ENCODE measurements at places on chromosomes 2 and 18. TPM values are rescaled to one million over a fixed set of nuclear protein-coding genes. Genes with fewer than 3 reads are reported as not detected.

GRCh38 chr2:239226677-239227581 is 173.9 kb downstream of the HDAC4 start:
- no peak overlapping the region for H3K27ac ChIP-seq
- DNase-seq: no peak
- H3K4me3 ChIP-seq: no peak overlapping the region
- H3K27me3 ChIP-seq: no peaks in the 10 kb centered on the region
- no peaks in the 10 kb centered on the region for H3K4me1 ChIP-seq

DNA sequence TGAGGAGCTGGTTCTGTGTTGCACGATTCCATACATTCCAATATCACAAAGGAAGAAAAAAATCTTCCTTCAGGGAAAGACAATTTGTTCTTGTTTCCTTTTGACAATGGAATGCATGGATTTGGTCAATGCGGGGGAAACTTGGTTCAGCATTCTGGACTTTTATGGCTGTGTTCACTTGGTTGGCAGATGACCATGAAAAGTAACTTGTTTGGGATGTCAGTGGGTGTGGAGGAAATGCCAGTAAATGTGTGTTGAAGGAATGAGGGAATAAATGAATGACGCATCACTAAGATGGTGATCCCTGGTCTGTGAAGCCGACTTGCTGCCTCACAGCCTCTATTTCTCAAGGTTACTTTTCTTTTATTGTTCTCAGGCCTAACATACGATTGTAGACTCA is 53.7 kb downstream of the THUMPD2 start:
- no peak for DNase-seq
- H3K27me3 ChIP-seq: no peaks in the 10 kb centered on the region
- no peak overlapping the region for H3K4me3 ChIP-seq
- H3K27ac ChIP-seq: no peak overlapping the region
- no peaks in the 10 kb centered on the region for H3K36me3 ChIP-seq

DNA sequence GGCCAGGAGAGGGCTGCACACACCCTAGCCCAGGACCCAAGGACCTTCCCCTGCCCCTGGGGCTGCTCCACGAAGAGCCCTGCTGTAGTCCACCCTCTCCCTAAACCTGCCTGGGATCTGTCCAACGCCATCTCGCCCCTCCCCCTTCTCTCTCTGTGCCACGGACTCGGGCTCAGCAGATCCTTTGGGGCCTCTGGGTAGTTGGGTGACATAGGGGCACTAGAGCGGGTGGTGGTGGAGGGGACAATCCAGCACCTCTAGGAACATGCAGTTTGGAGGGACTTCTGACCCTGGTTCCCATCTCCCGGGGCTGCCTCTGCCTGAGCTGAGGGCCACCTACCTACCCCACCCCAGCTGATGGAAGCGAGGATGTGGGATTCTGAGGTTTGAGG is 7.3 kb upstream of the CRYBA2 start:
- no peaks in the 10 kb centered on the region for H3K4me1 ChIP-seq
- H3K27ac ChIP-seq: no peak overlapping the region
- DNase-seq: no peak

DNA sequence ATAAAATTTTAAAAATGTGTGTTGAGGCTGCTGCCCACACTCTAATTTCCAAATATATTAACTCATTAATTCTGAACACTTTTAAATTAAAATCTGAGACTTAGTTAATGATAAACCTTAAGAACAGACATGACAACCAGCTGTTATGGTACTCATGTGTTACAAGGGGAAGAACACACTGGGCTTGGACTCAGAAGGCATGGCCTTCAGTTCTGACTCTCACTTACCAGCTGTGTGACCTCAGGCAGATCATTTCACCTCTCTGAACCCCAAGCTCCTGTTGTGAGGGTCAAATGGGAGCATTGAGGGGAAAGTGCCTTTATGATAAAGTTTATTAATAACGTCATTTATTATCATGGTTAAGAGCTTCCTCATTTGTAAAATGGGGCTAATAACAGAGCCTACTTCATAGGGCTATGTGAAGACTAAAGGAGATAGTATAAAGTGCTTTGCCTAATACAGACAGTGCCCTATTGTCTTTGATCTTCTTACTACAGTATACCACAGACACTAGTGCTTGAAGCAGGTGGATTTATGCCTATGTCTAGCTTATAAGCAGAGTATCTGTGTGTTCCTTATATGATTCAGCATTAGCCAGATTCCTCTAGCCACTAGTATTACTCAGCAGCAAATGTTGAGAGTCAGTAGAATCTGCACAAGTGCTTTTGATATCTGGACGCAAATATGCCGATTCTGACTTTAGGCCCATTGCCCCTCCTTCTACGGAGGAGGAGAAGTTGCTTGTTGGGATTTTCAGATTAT is 99.6 kb downstream of the SGPP2 start:
- H3K27ac ChIP-seq: no peak overlapping the region
- no peak overlapping the region for H3K4me3 ChIP-seq
- H3K36me3 ChIP-seq: no peaks in the 10 kb centered on the region
- H3K27me3 ChIP-seq: no peaks in the 10 kb centered on the region
- no peak for DNase-seq

DNA sequence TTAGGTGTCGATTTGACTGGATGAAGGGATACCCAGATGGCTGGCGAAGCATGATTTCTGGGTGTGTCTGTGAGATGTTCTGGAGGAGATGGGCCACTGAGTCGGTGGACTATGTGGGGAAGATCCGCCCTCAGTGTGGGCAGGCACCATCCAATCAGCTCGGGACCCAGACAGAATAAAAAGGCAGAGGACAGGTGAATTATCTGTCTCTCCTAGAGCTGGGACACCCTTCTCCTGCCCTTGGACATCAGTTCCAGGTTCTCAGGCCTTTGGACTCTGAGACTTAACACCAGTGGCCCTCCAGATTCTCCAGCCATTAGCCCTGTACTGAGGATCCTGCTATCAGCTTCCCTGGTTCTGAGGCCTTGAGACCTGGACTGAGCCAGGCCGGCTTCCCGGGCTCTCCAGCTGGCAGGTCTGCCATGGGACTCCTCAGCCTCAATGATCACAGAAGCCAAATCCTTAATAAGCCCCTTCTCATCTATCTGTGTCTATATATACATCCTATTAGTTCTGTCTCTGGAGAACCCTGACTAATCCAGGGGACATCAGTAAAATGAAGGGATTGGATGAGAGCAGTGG is 11.7 kb downstream of the PROC start:
- H3K36me3 ChIP-seq: no peaks in the 10 kb centered on the region
- H3K4me1 ChIP-seq: no peaks in the 10 kb centered on the region
- no peaks in the 10 kb centered on the region for H3K27me3 ChIP-seq
- no peak for DNase-seq
- no peak overlapping the region for H3K27ac ChIP-seq

GRCh38 chr18:5415665-5416064 is 120.1 kb upstream of the ZBTB14 start:
- DNase-seq: no peak
- no peak overlapping the region for H3K27ac ChIP-seq
- no peaks in the 10 kb centered on the region for H3K4me1 ChIP-seq
- H3K4me3 ChIP-seq: no peak overlapping the region
- no peaks in the 10 kb centered on the region for H3K27me3 ChIP-seq

GRCh38 chr2:109560265-109560664 is 53.5 kb downstream of the SEPTIN10 start:
- H3K36me3 ChIP-seq: peaks cover 10% of the 10 kb centered on the region
- H3K4me1 ChIP-seq: peaks cover 9% of the 10 kb centered on the region
- H3K27ac ChIP-seq: no peak overlapping the region

GRCh38 chr2:157441072-157441454 is 2.8 kb downstream of the CYTIP start:
- peak overlapping the region; percentile 11 for H3K4me3 ChIP-seq
- H3K27me3 ChIP-seq: no peaks in the 10 kb centered on the region
- H3K36me3 ChIP-seq: no peaks in the 10 kb centered on the region
- H3K27ac ChIP-seq: peak overlapping the region; percentile 62

GRCh38 chr2:172639823-172640222 is 83.9 kb downstream of the PDK1 start:
- no peaks in the 10 kb centered on the region for H3K4me1 ChIP-seq
- H3K27ac ChIP-seq: no peak overlapping the region
- H3K4me3 ChIP-seq: no peak overlapping the region
- no peak for DNase-seq
- H3K27me3 ChIP-seq: no peaks in the 10 kb centered on the region

Gene B3GNT7
- 9.3 TPM for total RNA-seq

Gene GTF2A1L
- 0.76 TPM for total RNA-seq

Gene RUFY4
- total RNA-seq: 0.69 TPM
